ENCODE measurements at places on chromosomes 11 and 22. TPM values are rescaled to one million over a fixed set of nuclear protein-coding genes. Genes with fewer than 3 reads are reported as not detected.
A peak's percentile ranks its signal among the peaks of the same experiment; 100 is the strongest.

- DNase-seq: no peak
These were observed 61.4 kb upstream of the KIRREL3 start for GRCh38 chr11:127061947-127062346.

The HEPHL1 gene
- total RNA-seq: 6.6 TPM

- no peak for DNase-seq
These were observed 38.2 kb downstream of the BMAL1 start for GRCh38 chr11:13315517-13316432.

The SEPTIN3 gene
- total RNA-seq: 1.2 TPM

The PTGDR2 gene
- 0.34 TPM for total RNA-seq

DNA sequence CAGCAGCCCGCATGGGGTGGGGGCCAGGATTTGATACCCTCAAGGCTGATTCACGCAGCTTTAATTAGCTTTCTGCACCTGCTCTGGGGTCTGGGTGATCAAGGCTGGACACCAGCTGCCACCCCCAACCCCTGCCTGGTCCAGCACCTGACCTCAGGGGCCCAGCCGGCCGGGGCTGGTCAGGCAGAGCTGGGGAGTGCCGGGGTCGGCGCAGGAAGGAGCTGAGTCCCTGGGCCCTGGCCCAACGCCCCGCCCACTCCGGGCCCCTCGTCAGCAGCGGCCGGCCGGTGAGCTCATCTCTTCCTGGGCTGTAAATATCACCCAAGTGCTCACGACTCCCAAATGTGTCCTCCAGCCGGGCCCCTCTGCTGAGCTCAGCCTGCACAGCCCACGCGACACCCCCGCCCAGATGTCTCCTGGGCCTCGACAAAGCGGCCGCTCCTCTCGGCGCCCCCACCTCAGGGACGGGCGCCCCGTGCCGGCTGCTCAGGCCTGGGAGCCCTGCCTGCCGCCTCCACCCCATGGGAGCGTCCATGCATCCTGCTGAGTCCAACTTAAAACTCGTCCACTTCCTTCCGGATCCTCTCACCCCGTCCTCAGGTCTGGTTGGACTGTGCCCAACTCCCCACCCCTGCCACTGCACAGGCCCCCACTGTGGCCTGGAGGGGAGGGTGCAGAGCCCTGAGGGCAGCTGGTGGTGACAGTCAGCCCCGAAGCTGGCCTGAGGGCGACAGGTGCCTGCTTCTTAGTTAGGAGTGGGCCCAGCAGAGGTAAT, 29.0 kb downstream of the RTN4R start:
- no peak for DNase-seq

The TNNT3 gene
- 3.6 TPM for total RNA-seq

DNA sequence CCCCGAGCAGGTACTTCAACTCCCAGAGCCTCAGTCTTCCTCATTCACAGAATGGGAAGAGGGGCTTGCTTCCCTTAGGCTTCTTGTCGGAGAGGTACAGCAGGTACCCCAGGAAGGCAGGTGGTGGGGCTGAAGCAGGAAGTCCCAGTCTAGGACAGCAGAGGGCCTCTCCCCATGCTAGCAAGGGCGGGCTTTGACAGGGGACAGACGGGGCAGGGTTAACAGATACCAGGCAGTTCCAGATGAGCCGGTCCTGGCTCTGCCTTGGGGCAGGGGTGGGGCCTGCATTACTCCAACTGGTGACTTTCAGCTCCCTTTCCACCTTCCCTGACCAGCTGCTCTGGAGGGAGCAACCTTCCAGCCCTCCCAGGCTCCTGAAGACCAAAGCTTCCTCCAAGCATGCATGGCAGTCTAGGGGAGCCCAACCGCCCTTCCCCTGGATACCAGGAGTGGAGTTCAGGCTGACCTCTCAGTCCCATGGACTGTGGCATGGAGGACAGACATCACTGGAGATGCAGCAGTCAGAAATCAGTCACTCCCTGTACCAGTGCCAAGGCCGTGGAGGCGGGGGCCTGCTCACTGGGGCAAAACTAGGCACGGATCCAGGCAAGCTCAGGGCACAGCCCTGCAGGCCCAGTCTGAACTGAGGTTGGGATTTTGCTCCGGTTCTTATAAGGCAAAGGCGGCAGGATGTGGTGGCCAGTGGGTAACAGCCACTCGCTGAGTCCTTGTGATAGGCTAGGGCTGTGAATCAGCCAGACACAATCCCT, 60.5 kb downstream of the NAT10 start:
- no peak for DNase-seq

DNA sequence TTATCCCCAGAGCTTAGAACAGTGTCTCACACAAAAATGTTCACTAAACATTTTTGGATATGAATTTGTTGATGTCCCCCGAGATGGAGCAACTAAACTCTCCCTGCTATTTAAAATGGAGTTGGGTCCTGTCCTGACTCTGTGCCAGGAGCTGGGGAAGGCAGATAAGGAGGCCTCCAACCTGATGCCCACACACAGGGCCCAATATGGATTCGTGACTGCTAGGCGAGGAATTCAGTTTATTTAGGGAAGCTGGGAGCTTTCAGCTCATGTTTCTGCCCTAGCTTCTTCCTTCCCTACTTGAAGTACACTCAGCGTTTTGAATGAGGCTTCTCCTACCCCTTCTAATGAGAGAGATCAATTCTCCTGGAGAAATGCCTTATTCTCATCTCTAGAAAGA, 373.0 kb upstream of the LARGE1 start:
- DNase-seq: no peak

DNA sequence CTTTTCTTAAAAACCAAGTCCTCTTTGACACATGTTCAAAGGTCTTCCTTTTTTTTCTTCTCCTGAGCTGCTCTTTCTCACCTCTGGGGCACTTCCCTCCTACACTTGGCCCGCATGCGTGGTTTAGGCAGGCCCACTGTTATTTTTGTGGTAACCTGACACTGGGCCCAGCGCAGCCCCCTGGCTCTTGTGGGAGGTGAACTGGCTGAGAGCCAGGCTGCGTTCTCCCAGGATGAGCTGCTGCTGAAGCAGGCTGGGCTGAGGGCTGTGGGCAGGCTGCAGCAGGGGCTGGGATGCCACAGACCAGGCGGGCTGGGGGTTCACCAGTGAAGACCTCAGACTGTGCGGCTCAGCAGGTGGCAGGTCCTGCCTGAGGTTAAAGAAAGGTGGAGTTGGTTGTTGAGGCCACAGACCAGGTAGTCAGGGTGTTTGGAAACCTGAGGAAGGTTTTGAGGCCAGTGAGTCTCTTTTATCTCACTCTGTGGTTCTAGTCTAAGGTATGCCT, 72.4 kb downstream of the TEAD1 start:
- no peak for DNase-seq

The TMPRSS13 gene
- total RNA-seq: 124 TPM

- no peak for DNase-seq
These were observed 13.8 kb upstream of the CCDC81 start for GRCh38 chr11:86360775-86361395.

DNA sequence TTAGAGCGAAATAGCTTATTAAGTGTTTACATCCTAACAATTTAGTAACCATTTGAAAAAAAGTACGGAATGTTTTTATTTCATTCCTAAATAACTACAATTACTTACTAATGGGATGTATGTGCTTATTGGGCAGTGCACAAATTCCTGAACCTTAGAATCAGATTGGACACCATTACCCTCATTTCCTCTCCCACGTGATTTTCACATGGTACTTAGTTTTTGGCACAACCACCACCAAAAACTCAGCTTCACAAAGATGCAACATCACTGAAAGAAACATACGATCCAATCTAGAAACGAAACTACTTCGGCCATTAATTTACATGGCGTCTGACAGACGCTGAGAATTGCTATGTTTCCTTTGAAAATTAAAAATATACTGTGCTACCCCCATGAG, 81.5 kb downstream of the FBXO7 start:
- no peak for DNase-seq

DNA sequence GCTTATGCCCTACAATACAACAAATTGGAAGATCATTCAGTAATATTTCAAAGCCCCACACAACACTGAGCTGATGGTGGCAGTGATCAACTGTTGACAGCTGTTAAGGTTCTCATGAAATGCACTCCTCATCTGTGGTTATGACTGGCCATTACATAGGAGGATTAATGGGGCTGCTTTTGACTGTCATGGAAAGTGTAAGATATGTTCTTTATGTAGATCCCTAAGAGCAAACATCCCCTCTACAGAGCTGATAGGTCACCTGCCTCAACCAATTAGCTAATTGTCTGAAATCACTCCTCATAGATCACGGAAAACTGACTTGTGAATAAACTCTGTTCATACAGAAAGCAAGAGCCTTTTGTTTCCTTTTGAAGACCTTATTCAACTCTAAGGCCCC, 78.1 kb downstream of the GAB2 start:
- DNase-seq: no peak

DNA sequence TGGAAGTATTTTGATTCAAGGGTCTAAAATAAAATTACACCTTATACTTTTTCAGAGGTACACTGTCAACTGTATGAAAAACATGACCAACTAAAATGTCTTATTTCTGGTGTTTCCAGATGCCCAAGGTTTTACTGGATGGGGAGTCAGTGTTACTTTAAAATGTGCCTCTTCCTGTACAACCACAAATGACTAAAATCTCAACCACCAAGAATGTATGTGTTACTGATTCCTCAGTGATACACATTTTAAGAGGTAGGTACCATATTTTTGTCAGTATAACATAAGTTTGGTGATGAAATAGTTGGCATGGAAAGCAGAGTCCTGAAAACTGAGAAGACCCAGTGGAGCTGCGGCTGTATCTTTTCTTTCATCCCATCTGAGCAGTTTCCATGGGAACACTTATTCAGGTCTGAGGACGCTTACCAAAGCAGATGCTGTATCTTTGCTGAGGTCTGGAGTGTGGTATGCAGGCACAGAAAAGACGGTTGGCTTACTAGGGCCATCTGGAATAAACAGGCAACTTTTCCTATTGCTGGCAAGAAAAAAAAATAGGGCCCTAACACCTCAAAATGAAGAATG, 21.2 kb upstream of the TP53AIP1 start:
- no peak for DNase-seq

GRCh38 chr11:121665206-121665838, 212.6 kb upstream of the SORL1-AS1 start:
- no peak for DNase-seq

The TRPC6 gene
- 3.9 TPM for total RNA-seq

DNA sequence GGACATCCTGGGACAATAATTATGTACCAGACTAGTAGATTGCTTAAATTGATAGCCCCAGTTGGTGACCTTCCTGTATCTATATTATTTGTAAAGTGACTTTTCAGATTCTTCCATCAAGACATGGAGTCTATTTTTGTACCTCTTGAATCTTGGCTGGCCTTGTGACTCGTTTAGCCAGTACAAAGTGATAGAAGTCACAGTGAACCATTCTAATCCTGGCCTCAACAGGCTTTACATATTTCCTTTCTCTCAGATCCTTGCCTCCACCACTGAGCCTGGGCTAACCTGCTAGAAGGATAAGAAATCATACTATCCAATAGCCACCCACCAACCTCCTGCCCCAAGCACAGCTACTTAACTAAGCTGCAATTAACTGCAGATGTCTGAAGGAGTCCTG, 37.5 kb upstream of the SLC6A5 start:
- no peak for DNase-seq

DNA sequence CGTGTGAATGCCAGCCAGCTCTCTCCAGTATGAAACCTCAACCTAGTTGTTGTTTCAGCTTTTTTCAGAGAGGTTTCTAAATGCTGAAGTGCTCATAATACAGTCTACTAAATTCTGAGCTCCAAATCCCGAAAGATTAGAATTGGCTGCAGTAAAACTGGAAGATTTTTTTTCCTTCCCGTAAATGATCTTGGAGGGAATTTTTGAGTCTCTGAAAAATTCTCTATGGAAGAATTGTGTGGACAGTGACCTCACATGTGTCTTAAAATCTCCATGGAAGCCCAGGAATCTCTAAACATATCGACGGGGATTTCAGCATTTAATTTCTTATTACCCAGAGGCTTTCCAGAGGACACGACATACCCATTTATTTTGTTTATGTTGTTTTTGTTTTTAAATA, 1499.2 kb downstream of the LRRC4C start:
- no peak for DNase-seq

The C11orf16 gene
- not detected for total RNA-seq

GRCh38 chr11:58503361-58503856, 4.5 kb downstream of the OR5B21 start:
- no peak for DNase-seq

DNA sequence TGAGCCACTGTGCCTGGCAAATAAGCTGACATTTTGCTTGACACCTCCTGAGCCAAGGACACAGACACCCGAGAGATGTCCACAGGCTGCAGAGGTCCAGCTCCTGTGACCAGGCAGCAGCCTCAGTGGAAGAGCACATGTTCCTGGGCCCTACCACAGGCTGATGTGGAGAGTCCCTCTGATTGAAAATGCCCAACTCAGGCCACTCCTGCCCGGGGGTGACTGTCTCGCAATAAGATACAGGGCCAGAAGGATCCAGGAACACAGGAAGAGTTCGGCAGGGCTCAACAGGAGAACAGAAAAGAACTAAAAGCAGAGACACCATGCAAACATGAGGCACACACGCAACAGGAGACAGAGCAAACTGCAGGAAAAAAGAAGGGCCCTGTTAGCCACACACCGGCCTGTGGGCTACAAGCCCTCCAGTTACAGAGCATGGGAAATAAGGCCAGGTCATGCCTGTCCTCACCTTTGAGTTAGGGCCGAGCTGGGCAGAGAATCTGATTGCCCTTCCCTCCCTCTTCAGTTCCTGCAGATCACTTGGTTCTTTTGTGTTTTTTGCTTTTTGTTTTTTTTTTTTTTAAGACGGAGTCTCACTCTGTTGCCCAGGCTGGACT, 28.3 kb upstream of the MALAT1 start:
- DNase-seq: peak; percentile 83

The CALCA gene
- not detected for total RNA-seq

The SCUBE1 gene
- 0.21 TPM for total RNA-seq

DNA sequence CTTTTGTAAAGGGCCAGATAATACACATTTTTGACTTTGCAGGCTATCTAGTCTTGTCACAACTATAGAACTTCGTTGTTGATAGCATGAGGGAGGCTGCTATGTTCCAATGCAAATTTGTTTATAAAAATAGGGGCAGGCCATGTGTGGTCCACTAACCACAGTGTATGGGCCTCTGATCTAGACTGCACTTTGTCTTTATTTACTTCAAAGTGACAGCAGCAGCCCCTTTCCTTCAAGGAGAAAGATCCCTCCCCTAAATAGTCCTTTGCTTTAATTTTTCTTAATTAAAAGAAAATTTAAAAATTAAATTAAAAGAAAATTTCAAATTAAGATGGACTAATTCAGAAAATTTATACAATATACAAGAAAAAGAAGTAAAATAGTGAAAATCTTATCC, 49.5 kb upstream of the OR9Q1 start:
- no peak for DNase-seq

- no peak for DNase-seq
These were observed 3929.2 kb upstream of the OR11H1 start for GRCh38 chr22:11598492-11599440.

- DNase-seq: no peak
These were observed 29.8 kb upstream of the CREB3L1 start for GRCh38 chr11:46247659-46248058.

GRCh38 chr11:766106-766935, 11.0 kb downstream of the GATD1 start:
- DNase-seq: no peak

Data from lower leg skin (tissue), 4 donors.